ENCODE measurements at places on chromosomes 13 and 19.

DNA sequence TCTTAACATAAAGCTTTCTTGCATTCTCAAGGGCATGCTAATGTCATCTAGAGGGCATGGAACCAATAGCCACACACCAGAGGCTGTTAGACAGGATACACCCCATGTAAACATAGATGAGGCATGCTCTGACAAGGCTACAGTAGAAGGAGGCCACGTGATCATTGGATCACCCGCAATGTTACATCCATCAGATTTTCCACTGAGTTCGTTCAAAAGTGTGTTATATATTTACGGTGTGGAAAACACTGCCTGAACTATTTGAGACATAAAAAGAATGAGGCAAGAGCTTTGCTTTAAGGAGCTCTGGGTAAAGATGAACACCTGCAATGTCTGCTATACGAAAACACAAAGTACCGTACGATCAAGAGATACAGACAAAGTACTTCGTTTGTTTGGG is 817.5 kb upstream of the SLC10A2 start:
- DNase-seq: no peak

GRCh38 chr13:63307228-63307627 is 1891.6 kb upstream of the PCDH20 start:
- no peak for DNase-seq

GRCh38 chr13:85386424-85386823 is 412.8 kb downstream of the SLITRK6 start:
- peak; percentile 14 for DNase-seq

- DNase-seq: no peak
Observed at GRCh38 chr13:76820759-76821158, 65.4 kb downstream of the KCTD12 start.

DNA sequence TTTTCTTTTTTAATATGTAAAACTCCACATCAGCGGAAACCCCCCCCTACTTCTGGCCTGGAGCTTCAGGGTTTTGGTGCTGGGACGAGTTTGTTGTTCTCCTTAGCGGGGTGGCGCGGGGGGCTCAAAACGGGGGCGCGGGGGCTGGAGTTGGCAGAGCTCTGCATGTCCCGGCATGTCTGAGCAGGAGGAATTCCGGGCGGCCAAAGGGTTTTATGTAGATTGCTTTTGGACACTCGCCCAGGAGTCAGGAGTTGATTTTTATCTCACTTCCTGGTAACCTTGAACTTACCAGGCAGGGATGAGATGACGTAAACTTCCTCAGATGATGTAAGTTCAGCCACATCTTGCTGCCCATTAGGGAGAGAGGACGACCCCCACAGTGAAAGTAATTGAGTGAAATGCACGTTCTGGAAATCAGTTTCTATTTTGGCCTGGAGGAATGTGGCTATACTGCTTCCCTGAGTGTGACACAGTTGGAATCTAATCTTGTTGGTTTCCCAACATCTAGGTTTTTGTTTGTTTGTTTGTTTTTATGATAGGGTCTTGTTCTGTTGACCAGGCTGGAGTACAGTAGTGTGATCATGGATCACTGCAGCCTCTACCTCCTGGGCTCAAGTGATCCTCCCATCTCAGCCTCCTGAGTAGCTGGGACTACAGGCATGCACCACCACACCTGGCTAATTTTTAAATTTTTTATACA is 21.0 kb upstream of the GDF15 start:
- peak; percentile 37 for DNase-seq

GRCh38 chr19:31961191-31961590 is 384.2 kb upstream of the ZNF507 start:
- DNase-seq: no peak

DNA sequence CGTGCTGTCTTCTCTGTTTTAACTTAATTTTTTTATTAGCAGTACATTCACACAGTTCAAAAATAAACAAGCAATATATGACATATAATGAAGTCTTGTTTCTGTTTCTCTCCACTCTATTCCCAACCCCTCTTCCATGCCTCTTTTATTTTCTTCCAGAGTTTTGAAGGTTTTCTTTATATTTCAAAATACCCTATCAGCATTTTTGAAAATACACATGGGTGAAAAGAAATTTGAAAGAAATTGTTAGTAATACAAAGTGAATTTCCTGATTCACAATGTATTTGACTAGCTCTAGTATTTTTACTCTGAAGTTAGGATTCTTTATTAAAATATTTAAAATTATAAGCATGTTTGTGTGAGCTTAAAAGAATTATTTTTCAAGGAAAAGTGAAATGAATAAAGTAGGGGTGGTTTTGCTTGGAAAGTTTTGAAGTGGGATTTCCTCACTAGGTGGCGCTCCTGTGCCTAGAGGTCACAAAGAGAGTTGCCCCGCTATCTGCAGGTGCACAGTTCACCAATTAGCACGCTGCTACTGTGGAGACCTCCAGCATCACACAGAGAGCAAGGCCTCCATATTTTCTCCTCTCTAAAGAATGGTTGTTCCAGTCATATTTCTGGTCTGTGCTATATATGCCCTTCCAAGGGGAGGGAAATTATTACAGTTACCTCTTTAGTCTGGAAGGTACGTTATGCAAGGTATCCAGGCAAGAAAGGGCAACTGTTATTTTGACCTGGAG is 37.6 kb downstream of the SOX21 start:
- peak; percentile 58 for DNase-seq

DNA sequence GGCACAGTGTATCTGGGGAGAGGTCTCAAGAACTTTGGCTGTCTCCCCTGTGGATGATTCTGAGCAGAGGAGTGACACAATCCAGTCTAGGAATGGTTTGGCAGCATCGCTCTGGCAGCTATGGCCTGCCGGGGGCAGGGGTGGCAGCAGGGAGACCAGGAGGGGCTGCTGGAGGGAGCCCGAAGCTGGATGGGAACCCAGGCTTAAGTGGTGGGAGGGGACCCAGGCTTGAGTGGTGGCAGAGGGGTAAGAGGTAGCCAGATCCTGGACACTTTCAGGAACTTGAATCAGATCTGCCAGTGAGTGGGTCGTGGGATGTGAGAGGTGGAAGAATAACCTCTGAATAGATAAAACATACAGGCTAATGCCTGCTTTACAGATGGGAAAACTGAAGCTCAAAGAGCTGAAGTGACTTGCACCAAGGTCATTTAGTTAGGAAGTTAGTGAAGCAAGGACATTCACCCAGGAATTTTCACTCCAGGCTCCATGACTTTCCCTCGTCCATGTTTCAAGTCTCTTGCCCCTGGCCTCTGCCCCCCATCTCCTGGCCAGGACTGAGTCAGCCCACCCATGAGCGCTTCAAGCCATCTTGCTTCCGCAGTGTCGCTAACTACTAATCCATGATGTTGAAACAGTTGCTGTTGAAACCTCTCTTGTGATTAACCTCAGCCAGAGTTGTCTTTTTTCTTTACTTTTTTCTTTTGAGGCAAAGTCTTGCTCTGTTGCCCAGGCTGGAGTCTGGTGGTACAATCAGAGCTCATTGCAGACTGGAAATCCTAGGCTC is 29.9 kb upstream of the C1QTNF9 start:
- DNase-seq: no peak

DNA sequence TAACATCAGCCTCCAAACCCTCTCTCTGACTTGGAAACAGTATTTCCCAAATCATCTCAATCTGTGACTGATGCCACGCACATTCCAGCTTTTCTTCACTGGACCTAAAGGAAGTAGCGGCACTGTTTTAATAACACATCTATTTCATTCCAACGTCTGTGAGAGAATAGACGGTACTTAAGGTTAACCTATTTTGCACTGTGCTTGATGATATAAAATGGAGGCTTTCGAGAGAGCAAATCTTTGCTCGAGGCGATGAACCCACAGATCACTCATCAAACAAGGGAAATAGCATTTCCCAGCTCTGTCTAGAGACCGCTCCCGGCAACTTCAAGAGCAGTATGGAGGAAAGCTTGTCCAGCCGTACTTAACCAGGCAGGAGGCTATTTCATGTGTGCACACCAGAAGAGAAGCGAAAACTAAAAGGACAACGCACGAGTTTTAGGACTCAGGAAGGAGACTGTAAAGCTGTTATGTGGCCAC is 2.9 kb downstream of the UBL3 start:
- peak; percentile 62 for DNase-seq

DNA sequence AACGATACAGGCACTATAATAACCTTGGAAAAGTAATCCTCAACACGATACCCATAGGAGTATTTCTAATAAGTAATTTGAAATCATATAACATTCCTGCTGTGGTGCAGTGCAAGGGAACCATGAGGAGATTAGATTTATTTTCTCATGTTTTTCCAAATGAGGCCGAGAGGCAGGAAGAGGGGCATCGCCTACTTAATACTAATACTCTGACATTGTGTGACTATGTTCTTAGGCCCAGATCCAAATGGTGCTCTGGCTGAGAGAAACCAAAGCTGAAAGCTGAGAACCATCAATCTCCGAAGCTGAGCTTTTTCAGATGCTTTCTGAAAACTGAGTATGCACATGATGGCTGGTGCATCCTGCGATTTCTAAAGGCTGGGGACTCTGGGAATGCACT is 248.0 kb upstream of the MAB21L1 start:
- DNase-seq: no peak

GRCh38 chr13:45615501-45616101 is at the start of gene ERICH6B:
TSS of gene ERICH6B (minus strand) at chr13:45615739. CDS start at chr13:45597005, 18,734 bp downstream.
- peak; percentile 88 for DNase-seq

DNA sequence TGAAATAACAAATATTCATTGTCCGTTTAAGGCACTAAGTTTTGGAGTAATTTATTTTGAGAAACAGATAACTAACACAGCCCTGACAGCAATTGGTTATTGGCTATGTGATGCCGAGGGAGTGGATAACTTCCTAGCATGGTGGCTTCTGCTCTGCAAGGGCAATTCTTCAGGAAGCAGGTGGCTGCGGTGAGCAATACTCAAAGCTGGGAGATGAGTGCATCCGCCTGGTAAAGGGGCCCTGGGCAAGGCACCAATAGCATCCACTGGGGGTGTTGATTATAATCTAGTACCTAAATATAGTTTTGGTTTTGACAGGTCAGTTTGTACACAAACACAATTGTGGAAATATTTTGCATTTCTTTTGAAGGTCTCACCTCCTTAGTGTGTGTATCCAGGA is 41.0 kb downstream of the CCDC70 start:
- DNase-seq: no peak

GRCh38 chr19:49333418-49333805 is 1.8 kb upstream of the CD37 start:
- no peak for DNase-seq

DNA sequence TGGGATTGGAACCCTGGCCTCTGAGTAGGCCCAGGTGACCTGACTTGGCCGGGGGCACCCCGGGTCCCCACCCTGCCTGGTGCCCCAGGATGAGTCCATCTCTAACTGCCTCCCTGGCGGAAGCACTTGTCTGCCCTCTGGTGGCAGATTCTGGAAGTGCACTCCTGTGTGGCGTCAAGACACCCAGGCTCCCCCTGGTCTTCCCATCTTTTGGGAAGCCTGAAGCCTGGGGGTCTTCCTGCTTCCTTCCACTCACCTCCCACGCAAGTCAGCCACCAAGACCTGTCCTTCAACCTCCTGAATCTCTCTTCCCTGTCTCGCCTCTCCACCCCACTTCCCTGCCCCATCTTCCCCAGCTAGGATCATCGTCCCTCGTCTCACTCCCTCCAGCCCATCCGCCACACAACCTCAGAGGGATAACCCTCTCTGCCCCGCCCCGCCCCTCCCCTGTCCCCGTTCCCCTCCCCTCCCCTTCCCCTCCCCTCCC is 7.4 kb downstream of the RABAC1 start:
- DNase-seq: peak; percentile 46

DNA sequence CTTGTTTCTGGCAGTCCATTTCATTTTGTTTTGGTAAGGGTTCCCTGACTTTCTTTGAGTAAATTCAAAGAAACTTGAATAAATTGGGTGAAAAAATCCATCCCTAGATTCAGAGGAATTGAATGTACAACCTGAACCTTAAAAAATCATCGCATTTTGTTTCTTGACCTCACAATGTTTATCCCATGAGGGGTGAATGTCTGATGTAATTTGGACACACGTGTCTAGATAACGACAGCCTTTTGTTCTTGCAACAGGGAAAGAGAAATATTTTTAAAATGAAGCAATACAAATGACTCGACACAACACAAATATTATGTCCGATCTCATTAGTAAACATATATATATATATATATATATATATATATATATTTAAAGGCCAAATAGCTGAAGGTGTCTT is 453.2 kb upstream of the ATXN8OS start:
- no peak for DNase-seq

GRCh38 chr13:42907745-42908144 is 84.3 kb downstream of the EPSTI1 start:
- no peak for DNase-seq

DNA sequence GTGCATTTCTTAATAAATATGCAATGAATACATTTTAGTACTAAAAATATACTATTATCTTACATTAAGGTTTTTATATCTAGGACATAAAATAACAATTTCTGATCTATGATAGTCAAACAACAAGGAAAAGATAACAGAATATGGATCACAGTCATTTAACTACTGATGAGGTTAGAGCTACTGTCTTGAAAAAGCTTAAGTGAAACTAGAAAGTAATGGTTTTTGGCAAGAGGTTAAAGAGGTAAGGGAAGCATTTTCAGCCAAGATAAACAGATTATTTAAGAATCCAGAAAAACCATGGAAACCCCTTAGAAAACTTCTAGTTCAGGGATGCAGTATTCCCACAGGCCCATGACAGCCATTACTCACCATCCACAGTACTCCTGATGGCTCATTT is 787.4 kb downstream of the DACH1 start:
- DNase-seq: no peak

Data from NCI-H526 (cell line).